ENCODE measurements at places on chromosomes 13 and 19.

- DNase-seq: no peak
Measured at GRCh38 chr13:58619396-58620113, 988.0 kb downstream of the PCDH17 start.

GRCh38 chr13:102466610-102467190, 64.9 kb upstream of the FGF14 start:
- no peak for DNase-seq

DNA sequence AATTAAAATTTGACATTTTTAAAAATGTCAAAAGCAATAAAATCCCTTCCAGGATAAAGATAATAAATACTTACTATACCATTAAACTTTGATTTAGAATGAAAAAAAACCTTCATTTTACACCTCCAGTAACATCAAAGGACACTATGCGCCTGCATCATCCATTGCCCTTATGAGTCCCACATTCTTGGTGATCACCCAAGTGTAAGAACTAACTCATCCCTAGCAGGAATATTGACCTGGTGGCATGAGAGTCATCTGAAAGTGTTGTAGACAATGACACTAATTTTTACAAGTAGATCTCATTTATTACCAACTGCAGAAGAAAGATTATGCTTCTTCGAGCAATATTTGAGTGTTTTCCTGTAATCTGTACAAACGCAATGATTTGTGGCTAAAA, 1128.9 kb downstream of the EFNB2 start:
- no peak for DNase-seq

DNA sequence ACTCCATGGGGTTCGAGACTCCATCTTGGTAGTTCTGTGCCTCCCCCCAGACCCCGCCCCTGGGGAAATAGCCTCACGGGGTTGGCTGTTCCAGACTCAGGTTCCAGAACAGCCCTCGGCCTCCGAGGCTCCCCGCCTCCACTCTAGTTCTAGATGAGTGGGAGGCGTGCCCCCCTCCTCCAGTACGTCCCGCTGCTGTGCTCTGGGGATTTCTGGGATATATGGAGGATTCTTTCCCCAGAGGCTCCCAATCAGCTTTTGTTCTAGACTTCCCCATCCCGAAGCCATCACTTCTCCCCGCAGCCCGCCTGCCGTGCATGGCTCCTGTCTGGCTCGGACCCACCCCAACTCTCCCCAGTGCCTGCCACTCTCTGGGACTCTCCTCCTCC, 1.9 kb upstream of the CACNG7 start:
- DNase-seq: no peak

- no peak for DNase-seq
Measured at GRCh38 chr13:94162289-94162688, 317.2 kb downstream of the DCT start.

GRCh38 chr19:5743630-5744029, 23.2 kb downstream of the CATSPERD start:
- DNase-seq: no peak

- DNase-seq: no peak
Measured at GRCh38 chr13:111857846-111858560, 208.9 kb upstream of the SOX1 start.

DNA sequence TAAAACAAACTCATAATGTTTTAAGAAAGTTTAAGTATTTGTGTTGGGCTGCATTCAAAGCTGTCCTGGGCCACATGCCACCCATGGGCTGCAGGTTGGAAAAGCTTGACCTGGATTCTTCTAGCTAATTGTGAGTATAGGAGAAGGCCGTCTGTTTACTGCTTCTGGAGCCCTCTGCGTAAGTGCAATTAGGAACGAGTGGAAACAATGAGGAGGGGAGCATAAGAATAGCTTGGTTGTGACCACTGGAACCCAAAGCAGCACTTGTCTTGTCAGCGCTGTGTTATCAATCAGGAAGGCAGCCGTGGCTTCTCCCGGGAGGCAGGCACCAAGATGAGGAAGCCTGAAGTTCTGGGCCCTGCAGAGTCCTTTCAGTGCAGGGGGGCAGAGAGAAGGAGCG, 110.4 kb upstream of the MBNL2 start:
- DNase-seq: no peak

GRCh38 chr19:27822336-27822735, 1390.6 kb downstream of the UQCRFS1 start:
- no peak for DNase-seq

DNA sequence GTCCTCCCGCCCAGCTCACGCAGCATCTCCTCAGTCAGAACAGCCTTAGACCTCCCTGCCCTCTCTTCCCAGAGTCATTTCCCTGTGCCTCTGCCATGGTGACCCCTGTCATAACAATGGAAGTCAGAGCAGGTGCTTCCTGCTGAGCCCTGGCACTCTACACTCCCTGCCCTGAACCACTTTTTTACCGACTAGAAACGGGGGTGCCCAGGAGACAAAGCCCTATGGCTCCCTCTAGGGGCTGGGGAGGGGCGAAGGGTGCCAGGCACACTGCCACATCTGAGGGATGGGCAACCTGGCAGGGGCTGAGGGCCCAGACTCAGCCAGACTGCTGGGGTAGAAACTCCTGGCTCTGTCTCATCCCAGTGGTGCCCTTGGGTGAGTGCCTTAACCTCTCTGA, 16.4 kb downstream of the ZNF574 start:
- no peak for DNase-seq

- DNase-seq: no peak
Measured at GRCh38 chr19:15780610-15781418, 6.6 kb upstream of the OR10H5 start.

DNA sequence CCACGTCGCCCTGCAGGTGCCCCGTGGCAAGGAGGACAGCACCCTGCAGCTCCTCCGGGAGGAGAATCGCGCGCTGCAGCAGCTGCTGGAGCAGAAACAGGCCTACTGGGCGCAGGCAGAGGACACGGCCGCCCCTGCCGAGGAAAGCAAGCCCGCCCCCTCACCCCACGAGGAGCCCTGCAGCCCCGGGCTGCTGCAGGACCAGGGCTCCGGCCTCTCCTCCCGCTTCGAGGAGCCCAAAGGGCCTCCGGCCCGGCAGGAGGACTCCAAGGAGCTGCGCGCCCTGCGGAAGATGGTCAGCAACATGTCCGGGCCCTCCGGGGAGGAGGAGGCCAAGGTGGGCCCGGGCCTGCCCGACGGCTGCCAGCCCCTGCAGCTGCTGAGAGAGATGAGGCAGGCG, 11.6 kb downstream of the CBY2 start:
- DNase-seq: no peak

GRCh38 chr13:72586518-72586917, 140.9 kb downstream of the MZT1 start:
- peak; percentile 13 for DNase-seq

GRCh38 chr19:41328157-41328841, 18.3 kb downstream of the CCDC97 start:
- no peak for DNase-seq

GRCh38 chr19:42191855-42192254, 25.6 kb downstream of the DEDD2 start:
- DNase-seq: peak; percentile 69

DNA sequence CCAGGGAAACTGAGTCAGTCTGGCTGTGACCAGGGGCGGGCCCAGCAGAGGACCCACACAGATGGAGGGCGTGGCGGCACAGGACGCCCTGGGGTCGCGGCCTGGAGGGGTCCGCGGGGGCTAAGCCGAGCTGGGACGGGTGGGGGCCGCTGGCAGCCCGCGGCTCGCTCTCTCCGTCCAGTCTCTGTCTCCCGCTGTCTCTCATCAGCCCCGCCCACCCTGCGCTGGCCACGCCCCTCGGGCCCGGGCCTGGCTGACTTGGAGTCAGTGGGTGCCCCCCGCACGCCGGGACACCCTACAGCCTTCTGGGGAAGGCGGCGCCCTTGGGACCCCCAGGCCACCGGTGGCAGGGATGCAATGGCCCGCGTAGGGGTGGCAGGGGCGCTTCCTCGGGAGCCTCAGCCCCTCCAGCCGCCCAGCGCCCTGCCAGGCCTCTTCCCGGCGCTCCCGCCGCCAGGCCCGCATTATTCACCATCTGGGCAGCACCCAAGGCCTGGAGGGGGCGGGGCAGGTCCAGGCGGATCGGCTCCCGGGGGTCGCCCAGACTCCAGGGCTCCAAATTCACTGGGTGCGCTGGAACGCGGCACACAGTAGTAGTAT, at the start of gene TBXA2R:
TSS of gene TBXA2R (minus strand) at position 186 of the 600 bp plus-strand sequence. CDS start 6,241 bp downstream, outside the sequence.
- peak; percentile 61 for DNase-seq

DNA sequence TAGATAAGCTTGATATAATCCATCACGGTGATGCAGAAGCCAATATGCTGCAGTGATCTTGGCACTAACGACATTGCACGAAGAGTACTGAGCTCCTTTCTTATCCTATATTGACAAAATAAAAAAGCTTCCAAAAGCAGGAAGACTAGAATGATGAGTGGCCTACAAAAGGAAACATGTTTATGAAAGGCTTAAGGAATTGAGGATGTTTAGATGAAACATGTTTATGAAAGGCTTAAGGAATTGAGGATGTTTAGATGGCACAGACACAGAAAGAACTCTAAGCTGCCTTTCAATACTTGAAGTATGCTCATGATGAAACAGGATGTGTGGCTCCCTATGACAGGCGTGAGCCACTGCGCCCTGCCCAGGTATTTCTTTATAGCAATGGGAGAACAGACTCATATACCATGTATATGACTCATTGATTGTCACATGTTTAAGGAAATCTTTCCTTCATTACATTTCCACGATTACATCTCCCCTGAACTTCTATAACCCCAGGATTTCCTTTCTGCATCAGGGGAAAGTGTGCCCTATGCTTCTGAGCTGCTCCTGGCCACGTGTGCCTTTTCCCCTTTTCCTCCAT, 690.8 kb upstream of the ARGLU1 start:
- DNase-seq: peak; percentile 7

GRCh38 chr13:67736646-67737420, 506.7 kb upstream of the PCDH9 start:
- peak; percentile 96 for DNase-seq

GRCh38 chr13:39784347-39784746, 128.9 kb downstream of the COG6 start:
- peak; percentile 19 for DNase-seq

DNA sequence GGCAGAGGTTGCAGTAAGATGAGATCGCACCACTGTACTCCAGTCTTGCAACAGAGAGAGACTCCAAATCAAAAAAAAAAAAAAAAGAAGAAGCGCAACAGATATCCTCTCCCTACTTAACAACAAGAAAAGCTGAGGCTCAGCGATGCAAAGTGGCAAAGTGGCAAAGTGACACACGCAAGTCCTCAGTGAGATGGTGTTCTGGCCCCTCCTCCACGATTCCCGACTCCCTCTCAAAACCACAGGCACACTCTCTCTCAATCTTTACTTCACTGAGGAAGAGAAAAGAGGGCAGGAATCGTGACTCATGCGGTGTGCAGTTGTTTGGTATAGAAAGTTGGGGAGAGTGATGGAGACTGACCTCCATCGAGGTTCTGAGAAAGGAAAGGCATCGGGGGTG, 12.6 kb downstream of the FFAR2 start:
- DNase-seq: no peak

- DNase-seq: no peak
Measured at GRCh38 chr19:18990128-18990708, 43.1 kb downstream of the SUGP2 start.
